Peyer's patch (tissue), 4 donors: ENCODE measurements at places on chromosomes 12 and 14. TPM values are rescaled to one million over a fixed set of nuclear protein-coding genes. Genes with fewer than 3 reads are reported as not detected.
A peak's percentile ranks its signal among the peaks of the same experiment; 100 is the strongest.

GRCh38 chr12:27970401-27971120 is 2.0 kb downstream of the PTHLH start:
- peak overlapping the region; percentile 56 for H3K4me3 ChIP-seq
- H3K27me3 ChIP-seq: peaks cover 37% of the 10 kb centered on the region
- no peak overlapping the region for H3K27ac ChIP-seq
- H3K36me3 ChIP-seq: no peaks in the 10 kb centered on the region

- peaks cover 27% of the 10 kb centered on the region for H3K4me1 ChIP-seq
- H3K27me3 ChIP-seq: no peaks in the 10 kb centered on the region
- no peaks in the 10 kb centered on the region for H3K36me3 ChIP-seq
- peak overlapping the region; percentile 79 for H3K27ac ChIP-seq
- peak; percentile 88 for DNase-seq
Observed at GRCh38 chr14:74401504-74402241, 24.3 kb downstream of the SYNDIG1L start.

- no peak for DNase-seq
- no peaks in the 10 kb centered on the region for H3K4me1 ChIP-seq
- H3K36me3 ChIP-seq: no peaks in the 10 kb centered on the region
- H3K4me3 ChIP-seq: no peak overlapping the region
- H3K27ac ChIP-seq: no peak overlapping the region
Observed at GRCh38 chr14:93929657-93930056, 2.5 kb downstream of the FAM181A start.

DNA sequence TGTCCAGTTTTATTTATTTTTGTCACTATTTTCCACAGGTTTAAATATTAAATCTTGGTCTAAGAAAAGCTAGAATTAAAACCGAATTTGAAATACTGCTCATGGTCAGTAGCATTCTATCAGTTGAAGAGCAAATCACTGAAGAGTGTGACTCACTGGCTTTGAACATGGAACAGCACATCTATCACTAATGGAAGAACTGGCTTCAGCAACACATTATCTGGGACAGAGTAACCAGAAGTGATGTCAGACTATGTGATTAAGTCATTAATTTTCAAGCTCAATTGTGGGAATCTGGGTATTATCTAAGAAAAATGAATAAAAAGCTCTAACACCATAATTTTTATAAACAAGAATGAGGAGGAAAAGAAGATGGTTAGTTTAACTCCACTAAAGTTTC is 527.5 kb downstream of the TMTC2 start:
- no peaks in the 10 kb centered on the region for H3K36me3 ChIP-seq
- no peaks in the 10 kb centered on the region for H3K27me3 ChIP-seq
- no peak for DNase-seq
- H3K4me1 ChIP-seq: no peaks in the 10 kb centered on the region

- H3K4me3 ChIP-seq: no peak overlapping the region
- no peaks in the 10 kb centered on the region for H3K36me3 ChIP-seq
- no peaks in the 10 kb centered on the region for H3K4me1 ChIP-seq
- H3K27ac ChIP-seq: peak overlapping the region; percentile 74
- H3K27me3 ChIP-seq: no peaks in the 10 kb centered on the region
- DNase-seq: no peak
Observed at GRCh38 chr14:99234961-99235571, 36.9 kb downstream of the BCL11B start.

- H3K36me3 ChIP-seq: no peaks in the 10 kb centered on the region
- no peak for DNase-seq
- no peaks in the 10 kb centered on the region for H3K27me3 ChIP-seq
- no peak overlapping the region for H3K4me3 ChIP-seq
- H3K27ac ChIP-seq: no peak overlapping the region
- no peaks in the 10 kb centered on the region for H3K4me1 ChIP-seq
Observed at GRCh38 chr12:79358716-79359300, 332.0 kb downstream of the PAWR start.

GRCh38 chr12:66340131-66340530 is 37.8 kb downstream of the HELB start:
- H3K36me3 ChIP-seq: no peaks in the 10 kb centered on the region
- no peaks in the 10 kb centered on the region for H3K27me3 ChIP-seq
- H3K4me1 ChIP-seq: no peaks in the 10 kb centered on the region
- no peak overlapping the region for H3K4me3 ChIP-seq

GRCh38 chr12:64669270-64669842 is 59.1 kb downstream of the RASSF3 start:
- peak overlapping the region; percentile 36 for H3K4me3 ChIP-seq
- peak overlapping the region; percentile 58 for H3K27ac ChIP-seq
- H3K36me3 ChIP-seq: no peaks in the 10 kb centered on the region
- peak; percentile 61 for DNase-seq

- H3K4me3 ChIP-seq: no peak overlapping the region
- H3K27ac ChIP-seq: no peak overlapping the region
- H3K36me3 ChIP-seq: no peaks in the 10 kb centered on the region
- no peaks in the 10 kb centered on the region for H3K4me1 ChIP-seq
- H3K27me3 ChIP-seq: no peaks in the 10 kb centered on the region
Observed at GRCh38 chr14:57392830-57393229, 2.4 kb downstream of the NAA30 start.

- peaks cover 22% of the 10 kb centered on the region for H3K36me3 ChIP-seq
- no peaks in the 10 kb centered on the region for H3K27me3 ChIP-seq
- DNase-seq: no peak
- H3K4me1 ChIP-seq: no peaks in the 10 kb centered on the region
Observed at GRCh38 chr12:42208574-42208973, 29.5 kb downstream of the YAF2 start.

- H3K36me3 ChIP-seq: no peaks in the 10 kb centered on the region
- H3K4me1 ChIP-seq: no peaks in the 10 kb centered on the region
- DNase-seq: no peak
- H3K27ac ChIP-seq: no peak overlapping the region
- no peaks in the 10 kb centered on the region for H3K27me3 ChIP-seq
Observed at GRCh38 chr14:75715926-75716780, 55.1 kb downstream of the TTLL5 start.

DNA sequence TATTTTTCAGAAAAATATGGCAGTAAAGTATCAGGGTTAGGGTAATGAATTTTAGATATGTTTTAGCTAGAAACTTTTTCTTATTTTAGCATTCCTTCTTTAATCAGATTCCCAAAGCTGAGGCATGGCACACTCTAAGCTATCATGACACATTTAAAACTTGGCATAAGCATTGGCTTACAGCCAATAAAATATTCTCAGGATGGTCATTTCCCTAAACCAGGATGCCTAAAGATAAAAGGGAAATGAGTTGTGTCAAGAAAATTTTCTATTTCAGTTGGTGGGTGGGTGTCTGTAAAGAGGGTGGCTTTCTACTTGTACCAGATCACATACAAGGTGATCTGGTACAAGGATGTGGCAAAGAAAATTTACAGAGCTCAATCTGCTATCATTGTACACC is 47.8 kb downstream of the PEBP1 start:
- no peak overlapping the region for H3K4me3 ChIP-seq
- H3K4me1 ChIP-seq: peaks cover 4% of the 10 kb centered on the region
- no peaks in the 10 kb centered on the region for H3K36me3 ChIP-seq
- no peaks in the 10 kb centered on the region for H3K27me3 ChIP-seq
- no peak overlapping the region for H3K27ac ChIP-seq

GRCh38 chr12:8453796-8454195 is 2.0 kb upstream of the CLEC6A start:
- no peaks in the 10 kb centered on the region for H3K27me3 ChIP-seq

- no peak overlapping the region for H3K4me3 ChIP-seq
- H3K4me1 ChIP-seq: no peaks in the 10 kb centered on the region
- no peaks in the 10 kb centered on the region for H3K27me3 ChIP-seq
- H3K27ac ChIP-seq: no peak overlapping the region
Observed at GRCh38 chr14:47833011-47833410, 157.6 kb upstream of the MDGA2 start.

DNA sequence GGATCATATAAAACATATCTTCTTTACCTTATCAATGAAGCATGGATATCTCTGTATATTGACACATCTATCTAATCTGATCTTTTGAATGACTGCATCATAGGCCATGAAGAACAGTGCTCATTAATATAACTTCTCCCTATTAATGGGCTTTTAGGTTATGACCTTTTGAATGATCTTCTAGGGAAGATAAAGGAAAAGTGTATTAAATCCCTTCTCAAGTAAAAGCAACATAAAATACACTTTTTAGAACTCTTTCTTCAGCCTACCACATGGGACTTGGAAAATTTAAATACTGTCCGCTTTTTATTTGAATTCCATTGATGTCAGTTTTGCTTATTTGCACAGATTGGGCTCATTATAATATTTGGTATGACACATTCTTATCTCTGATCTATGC is 425.4 kb downstream of the MED13L start:
- H3K27me3 ChIP-seq: no peaks in the 10 kb centered on the region
- H3K27ac ChIP-seq: no peak overlapping the region
- H3K4me1 ChIP-seq: no peaks in the 10 kb centered on the region
- no peak for DNase-seq
- H3K36me3 ChIP-seq: no peaks in the 10 kb centered on the region

GRCh38 chr14:23444314-23444713 is 8.9 kb upstream of the MYH7 start:
- no peak for DNase-seq
- no peak overlapping the region for H3K4me3 ChIP-seq
- no peak overlapping the region for H3K27ac ChIP-seq

DNA sequence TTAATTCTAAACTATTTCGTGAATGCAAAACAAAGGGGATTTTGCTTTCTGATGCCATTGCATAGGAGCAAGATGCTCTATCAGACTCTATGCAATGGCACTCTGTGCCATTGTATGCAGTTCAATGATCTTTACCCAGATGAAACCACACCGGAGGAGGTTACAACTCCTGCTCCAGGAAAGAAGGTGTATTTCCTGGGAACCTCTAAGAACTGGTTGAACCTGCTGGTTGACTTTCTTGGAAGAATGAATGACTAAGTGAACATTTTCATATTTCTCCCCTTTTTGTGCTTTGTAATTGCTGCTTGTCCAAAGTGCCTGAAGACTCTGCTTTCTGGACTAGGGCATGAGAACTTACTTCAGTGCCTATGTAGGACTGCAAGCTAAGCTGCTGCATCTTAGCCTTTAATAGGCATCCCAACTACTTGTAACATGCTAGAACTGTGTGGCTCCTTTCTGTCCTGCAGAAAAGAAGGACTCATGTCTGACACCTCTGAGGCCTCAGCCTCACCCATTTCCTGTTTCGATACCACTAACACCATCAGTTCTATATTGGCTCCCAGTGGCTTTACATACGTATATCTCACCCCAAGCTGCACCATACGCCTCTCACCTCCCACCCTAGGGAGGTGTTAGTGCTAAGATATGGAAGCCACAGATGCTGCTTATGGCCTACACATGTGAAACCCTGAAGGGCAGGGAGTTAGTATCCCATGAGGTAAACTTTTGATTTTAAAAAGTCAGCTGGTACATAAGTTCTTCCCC is 193.5 kb upstream of the CNOT2 start:
- DNase-seq: no peak
- H3K4me1 ChIP-seq: no peaks in the 10 kb centered on the region
- H3K27ac ChIP-seq: peak overlapping the region; percentile 49
- H3K36me3 ChIP-seq: no peaks in the 10 kb centered on the region
- no peak overlapping the region for H3K4me3 ChIP-seq

DNA sequence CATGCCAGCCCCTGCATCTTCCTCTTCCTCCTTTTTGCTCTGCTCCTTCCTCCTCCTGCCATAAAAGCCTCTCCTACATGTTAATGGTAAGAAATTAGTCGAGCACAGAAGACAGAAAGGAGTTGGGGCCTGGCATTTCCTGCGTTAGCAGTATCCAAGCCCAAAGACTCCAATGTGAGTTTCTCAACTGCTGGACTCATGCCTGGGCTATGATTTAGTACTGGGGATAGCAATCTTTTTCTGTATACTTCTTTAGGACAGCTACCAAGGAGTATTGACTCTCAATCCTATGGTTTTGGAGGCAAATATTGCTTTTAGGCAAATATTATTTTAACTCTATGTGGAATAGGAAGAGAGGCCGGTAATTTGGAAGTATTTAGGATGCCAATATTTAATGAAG is 18.0 kb upstream of the SLC38A4 start:
- no peak for DNase-seq
- H3K4me3 ChIP-seq: no peak overlapping the region
- no peak overlapping the region for H3K27ac ChIP-seq
- H3K36me3 ChIP-seq: no peaks in the 10 kb centered on the region

Gene NELL2
- 16.5 TPM for total RNA-seq

Gene TSPAN19
- not detected for total RNA-seq

Gene TMTC2
- 19.8 TPM for total RNA-seq

Gene POLE2
- total RNA-seq: 10.7 TPM

Gene IL31
- not detected for total RNA-seq

Gene FAIM2
- 4.7 TPM for total RNA-seq

Gene CCDC38
- not detected for total RNA-seq

Gene KLRC3
- total RNA-seq: not detected
